Posterior vena cava (tissue), 2 donors: ENCODE measurements at places on chromosomes 12 and 14. TPM values are rescaled to one million over a fixed set of nuclear protein-coding genes. Genes with fewer than 3 reads are reported as not detected.

The VCPKMT gene
- total RNA-seq: 6.2 TPM

DNA sequence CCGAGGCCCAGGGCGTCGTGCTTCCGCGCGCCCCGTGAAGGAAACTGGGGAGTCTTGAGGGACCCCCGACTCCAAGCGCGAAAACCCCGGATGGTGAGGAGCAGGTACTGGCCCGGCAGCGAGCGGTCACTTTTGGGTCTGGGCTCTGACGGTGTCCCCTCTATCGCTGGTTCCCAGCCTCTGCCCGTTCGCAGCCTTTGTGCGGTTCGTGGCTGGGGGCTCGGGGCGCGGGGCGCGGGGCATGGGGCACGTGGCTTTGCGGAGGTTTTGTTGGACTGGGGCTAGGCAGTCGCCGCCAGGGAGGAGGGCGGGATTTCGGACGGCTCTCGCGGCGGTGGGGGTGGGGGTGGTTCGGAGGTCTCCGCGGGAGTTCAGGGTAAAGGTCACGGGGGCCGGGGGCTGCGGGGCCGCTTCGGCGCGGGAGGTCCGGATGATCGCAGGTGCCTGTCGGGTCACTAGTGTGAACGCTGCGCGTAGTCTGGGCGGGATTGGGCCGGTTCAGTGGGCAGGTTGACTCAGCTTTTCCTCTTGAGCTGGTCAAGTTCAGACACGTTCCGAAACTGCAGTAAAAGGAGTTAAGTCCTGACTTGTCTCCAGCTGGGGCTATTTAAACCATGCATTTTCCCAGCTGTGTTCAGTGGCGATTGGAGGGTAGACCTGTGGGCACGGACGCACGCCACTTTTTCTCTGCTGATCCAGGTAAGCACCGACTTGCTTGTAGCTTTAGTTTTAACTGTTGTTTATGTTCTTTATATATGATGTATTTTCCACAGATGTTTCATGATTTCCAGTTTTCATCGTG is 612 bp downstream of the MDM2 start:
- DNase-seq: peak; percentile 96

DNA sequence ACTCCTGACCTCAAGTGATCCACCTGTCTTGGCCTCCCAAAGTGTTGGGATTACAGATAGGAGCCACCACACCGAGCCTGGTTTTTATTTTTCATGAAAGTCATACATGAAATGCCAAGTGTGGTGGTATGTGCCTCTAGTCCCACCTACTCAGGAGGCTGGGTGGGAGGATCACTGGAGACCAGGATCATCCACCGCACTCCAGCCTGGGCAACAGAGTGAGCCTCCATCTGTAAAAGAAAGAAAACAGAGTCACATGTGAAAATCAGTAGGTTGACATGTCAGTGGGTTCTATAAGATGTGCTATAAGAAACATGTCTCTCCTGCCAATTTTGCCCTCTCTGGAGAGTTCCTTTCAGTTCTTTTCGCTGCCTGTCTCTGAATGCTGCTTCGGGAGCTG is 28.2 kb downstream of the ANKRD9 start:
- peak; percentile 24 for DNase-seq

DNA sequence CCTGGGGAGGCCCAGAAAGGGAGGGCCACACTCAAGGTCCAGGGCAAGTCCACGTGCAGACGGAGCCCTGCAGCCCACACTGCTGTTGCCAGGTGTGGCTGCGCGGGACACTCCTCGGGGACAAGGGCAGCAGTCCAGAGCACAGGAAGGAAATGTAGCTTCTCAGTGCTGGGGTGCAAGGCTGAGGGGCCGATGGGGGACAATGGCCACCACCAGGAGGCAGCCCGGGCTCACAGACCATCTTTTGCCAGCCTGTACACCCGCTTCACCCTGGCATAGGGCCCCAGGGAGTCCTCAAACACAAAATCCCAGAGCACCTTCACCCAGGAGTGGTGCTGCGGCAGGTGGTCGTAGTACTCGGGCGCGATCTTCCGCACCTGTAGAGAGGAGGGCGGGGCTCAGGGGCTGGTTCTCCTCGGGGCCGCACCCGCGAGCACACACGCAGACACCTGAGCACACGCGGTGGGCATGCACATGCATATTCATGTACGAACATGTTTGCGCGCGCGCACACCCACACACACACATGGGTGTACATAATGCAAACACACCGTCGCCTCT is 12.8 kb downstream of the DEGS2 start:
- no peak for DNase-seq

- DNase-seq: no peak
Measured at GRCh38 chr14:45051180-45051579, 32.7 kb upstream of the PRPF39 start.
